ENCODE measurements at places on chromosomes 6 and 20.

- no peak overlapping the region for H3K4me3 ChIP-seq
- H3K4me1 ChIP-seq = no peaks in the 10 kb centered on the region
- H3K36me3 ChIP-seq = no peaks in the 10 kb centered on the region
- no peak overlapping the region for H3K27ac ChIP-seq
These were observed 20.4 kb downstream of the PAX1 start for GRCh38 chr20:21725892-21726291.

DNA sequence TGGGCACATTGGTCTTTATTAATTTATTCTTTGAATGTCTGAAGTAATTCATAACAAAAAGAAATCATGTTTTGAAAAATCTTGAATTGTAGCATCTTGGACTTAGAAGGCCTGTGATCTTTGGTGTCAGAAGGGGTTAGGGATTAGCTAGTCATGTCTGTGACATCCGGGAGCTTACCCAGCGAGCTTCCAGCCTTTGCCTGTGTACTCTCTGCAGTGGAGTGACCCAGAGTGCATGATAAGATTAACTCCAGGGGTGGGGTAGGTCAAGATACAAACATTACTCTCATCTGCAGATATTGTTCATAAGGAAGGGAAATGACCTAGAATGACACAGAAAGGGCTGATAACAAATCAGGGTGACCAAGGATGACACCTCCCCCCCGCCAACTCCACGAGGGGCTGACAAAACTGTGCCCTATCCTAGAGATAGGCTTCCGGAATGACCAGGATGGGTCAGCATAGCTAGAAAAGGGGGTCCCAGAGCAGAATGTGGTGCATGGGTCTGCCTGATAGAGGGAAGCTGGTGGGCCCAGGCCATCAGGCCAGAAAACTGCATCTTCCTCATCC lies 56.6 kb upstream of the BLCAP start:
- H3K27ac ChIP-seq = no peak overlapping the region
- H3K4me1 ChIP-seq = no peaks in the 10 kb centered on the region
- DNase-seq = no peak
- no peaks in the 10 kb centered on the region for H3K27me3 ChIP-seq

GRCh38 chr6:11947575-11947974 lies 64.5 kb upstream of the HIVEP1 start:
- H3K36me3 ChIP-seq = no peaks in the 10 kb centered on the region
- no peaks in the 10 kb centered on the region for H3K27me3 ChIP-seq
- DNase-seq = no peak

GRCh38 chr6:5439749-5440148 lies 178.4 kb downstream of the FARS2 start:
- H3K27me3 ChIP-seq = no peaks in the 10 kb centered on the region
- H3K4me3 ChIP-seq = no peak overlapping the region
- no peaks in the 10 kb centered on the region for H3K36me3 ChIP-seq
- no peaks in the 10 kb centered on the region for H3K4me1 ChIP-seq
- H3K27ac ChIP-seq = no peak overlapping the region
- no peak for DNase-seq

DNA sequence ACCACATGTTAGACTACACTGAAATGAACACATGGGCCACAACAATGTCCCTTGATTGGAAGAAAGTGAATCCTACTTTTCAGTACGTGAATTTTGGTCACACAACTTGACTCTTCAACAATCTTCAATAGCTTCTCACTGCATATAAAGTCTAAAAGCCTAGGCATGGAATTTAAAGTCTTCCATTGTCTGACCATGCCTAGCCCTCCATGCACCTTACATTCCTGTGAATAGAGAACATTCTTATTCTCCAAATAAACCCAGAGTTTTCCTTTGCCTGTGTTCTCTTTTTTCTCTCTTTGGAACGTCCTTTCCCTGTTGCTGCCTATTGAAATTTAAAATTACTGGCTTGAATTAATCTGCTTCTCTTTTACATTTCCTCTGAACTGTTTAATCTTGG lies 207.5 kb downstream of the ASCC3 start:
- DNase-seq = no peak
- H3K27me3 ChIP-seq = no peaks in the 10 kb centered on the region
- no peaks in the 10 kb centered on the region for H3K4me1 ChIP-seq
- H3K27ac ChIP-seq = no peak overlapping the region
- no peaks in the 10 kb centered on the region for H3K36me3 ChIP-seq
- H3K4me3 ChIP-seq = no peak overlapping the region
